ENCODE measurements at places on chromosomes 3 and 15. TPM values are rescaled to one million over a fixed set of nuclear protein-coding genes. Genes with fewer than 3 reads are reported as not detected.

DNA sequence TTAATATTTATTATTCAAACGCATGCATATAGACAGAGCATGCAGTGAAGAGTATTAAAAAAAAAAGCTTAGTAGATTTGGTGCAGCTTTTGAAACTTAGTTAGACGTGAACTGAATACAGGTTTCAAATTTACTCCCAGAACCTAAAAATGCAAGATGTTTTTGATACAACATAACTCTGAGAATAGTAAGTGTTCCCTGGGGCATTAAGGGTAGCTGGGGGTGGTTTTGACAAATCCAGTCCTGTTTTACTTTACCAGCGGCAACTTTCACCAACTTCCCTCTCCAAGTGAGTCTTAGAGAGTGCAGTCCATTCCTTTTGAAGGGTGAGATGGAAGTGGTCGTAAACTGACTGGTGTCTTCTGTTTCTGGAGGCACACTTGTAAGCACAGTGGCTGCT is 11.2 kb downstream of the NCBP2 start:
- DNase-seq: no peak

CD86 gene
- 1.1 TPM for total RNA-seq

- no peak for DNase-seq
Observed at GRCh38 chr3:31847760-31848159, 133.3 kb downstream of the OSBPL10 start.

SLC22A13 gene
- total RNA-seq: 0.20 TPM

ZNF106 gene
- 655 TPM for total RNA-seq

IREB2 gene
- total RNA-seq: 45.9 TPM

- DNase-seq: peak; percentile 13
Observed at GRCh38 chr3:52838561-52839267, 3.9 kb upstream of the MUSTN1 start.

- no peak for DNase-seq
Observed at GRCh38 chr3:59813148-59813538, 763.3 kb upstream of the CFAP20DC start.

- DNase-seq: no peak
Observed at GRCh38 chr15:87227846-87228245, 1028.7 kb downstream of the NTRK3 start.

- DNase-seq: no peak
Observed at GRCh38 chr3:136075811-136076210, 110.3 kb downstream of the PPP2R3A start.

GRCh38 chr3:180640987-180641386 is 38.3 kb downstream of the CCDC39 start:
- DNase-seq: no peak

PLA2G4F gene
- total RNA-seq: 3.4 TPM

GLT8D1 gene
- 19.4 TPM for total RNA-seq

GRCh38 chr15:60379525-60380274 is 18.1 kb downstream of the ANXA2 start:
- DNase-seq: no peak

DNA sequence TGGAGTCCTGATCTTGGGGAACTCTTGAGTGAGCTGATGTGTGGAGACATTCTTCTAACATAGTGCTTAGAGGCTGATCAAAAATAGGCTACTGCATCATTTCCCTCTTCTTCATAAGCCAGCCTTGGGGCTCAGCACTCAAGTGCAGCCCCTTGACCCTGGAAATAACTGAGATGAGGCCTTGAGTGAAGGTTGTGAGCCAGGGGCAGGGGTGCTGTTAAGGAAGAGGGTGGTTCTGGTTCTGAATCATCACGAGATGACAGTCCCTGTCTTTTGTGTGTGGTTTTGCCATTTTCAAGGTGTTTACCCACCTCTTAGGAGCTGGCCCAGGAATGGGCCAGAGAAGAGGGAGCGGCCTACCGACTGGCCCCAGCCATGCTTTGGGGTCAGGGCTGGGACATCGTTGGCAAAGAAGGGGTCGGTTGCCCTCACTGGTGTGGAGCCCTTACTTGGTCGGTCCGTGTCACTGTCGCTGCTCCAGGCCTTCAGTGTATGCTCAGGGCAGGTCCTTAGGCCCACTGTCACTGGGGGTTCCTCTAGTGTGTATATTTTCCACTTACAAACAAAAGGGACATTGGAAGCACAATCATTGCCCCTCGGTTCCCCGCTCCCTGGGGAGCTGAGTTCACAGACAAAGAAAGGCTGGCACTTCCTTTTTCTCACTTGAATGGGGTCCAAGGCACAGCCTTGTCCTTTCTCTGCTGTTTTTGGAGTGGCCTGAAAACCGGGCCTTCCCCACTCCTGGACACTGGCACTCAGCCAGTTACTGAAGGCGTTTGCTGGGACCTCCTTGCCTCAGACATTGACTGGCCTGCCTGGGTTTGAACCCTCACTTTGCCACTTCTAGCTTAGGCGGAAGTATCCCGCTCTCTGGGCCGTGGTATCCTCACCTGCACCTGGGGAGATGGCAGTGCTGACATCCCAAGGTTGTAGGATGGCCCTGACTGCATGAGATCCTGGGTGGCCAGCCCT is 46.6 kb downstream of the SLC6A6 start:
- no peak for DNase-seq

- no peak for DNase-seq
Observed at GRCh38 chr3:182485301-182485700, 308.0 kb upstream of the ATP11B start.

FBXO40 gene
- total RNA-seq: 68.1 TPM

DNA sequence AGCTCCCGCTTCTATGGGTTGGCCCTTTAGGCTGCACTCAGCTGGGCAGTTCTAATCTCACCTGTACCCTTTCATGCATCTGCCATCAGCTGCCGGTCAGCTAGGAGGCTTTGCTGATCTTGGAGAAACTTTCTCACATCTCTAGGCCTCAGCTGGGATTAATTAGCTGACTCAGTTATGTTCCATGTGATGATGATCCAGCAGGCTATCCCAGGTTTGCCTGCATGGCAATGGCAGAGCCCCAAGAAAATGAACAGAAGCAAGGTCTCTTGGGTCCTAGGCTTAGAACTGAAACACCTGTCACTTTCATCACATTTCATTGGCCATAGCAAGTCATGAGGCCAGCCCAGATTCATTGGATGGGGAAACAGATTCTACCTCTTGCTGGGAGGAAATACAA is 304.6 kb upstream of the TBC1D5 start:
- no peak for DNase-seq

GRCh38 chr3:116863822-116864589 is 154.4 kb downstream of the TUSC7 start:
- no peak for DNase-seq

TRPM7 gene
- 11.3 TPM for total RNA-seq

PDZRN3 gene
- 16.0 TPM for total RNA-seq

PLSCR4 gene
- total RNA-seq: 3.6 TPM

DNA sequence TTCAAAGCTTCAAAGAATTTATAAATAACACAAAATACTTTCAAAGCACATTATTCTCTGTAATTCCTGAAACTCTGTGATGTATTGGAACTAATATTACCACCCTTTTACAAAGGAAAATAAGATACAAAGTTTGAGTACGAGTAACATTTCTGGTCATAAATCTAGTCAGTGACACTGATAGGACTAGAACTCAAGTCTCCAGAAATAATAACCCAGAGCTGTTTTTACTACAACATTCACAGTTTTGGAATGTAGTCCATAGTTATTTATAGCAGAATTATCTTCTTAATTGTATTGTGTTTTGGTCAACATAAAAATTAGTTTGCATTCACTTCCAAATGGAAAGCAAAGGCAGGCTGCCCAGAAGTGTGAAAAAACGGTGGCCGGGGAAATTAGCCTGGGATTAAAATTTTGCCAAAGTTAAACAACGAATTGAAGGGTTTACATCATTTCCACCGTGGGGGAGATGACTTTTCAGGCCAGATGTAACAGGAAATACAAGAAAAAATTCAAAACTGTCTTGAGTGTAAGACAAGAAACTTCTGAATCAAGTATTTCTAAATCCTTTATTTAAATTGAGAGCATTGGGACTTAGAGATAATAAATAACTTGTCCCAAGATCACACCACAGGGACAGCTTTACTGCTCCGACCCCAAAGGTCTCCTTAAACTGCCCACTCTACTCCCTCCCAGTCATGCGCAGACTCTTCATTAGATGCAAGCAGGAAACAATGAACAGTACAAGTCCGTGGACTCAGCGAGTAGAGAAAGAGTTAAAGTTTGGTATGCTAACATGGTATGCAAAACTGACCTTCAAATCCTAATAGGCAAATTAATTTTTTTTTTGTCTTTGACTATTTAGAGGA is 74.3 kb upstream of the VGLL4 start:
- DNase-seq: no peak

All from psoas muscle (tissue), 8 donors.